HTR-8/SVneo (cell line): ENCODE measurements at places on chromosomes 12 and 14.

- no peak for DNase-seq
These were observed 264.2 kb upstream of the AMIGO2 start for GRCh38 chr12:47343684-47344567.

GRCh38 chr14:36856095-36856878 is 194.6 kb downstream of the PAX9 start:
- DNase-seq: no peak

DNA sequence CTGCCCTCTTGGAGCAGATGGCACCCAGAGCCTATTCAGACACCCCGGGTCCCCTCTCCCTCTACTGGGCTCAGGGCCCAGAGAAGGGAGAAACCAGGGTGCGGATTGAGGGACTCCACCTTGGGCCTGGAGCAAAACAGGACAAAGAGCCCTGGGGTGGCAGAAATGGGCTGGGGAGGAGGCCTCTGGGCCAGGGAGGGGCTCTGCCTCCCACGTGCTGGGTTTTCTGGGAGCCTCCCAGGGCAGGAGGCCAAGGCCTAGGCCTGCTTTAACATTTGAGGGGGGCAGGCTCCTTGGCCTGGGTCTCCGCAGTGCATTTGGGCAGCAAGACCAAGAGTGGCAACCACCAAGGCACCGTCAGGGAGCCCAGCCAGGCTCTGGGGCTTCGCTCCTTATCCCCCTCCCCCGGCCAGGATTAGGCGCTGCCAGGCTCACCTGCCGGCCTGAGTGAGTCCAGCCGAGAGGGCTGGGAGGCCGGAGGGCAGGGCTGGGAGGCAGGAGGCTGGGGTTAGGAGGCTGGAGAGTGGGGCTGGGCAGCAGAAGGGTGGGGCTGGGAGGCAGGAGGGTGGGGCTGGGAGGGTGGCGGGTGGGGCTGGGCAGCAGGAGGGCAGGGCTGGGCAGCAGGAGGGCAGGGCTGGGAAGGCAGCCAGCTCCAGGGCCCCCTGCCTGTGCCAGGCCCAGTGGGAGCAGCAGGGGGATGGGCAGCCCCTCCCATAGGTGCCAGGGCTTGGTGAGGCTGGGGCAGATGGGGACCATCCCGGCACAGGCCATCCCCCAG is 101.8 kb upstream of the EIF5 start:
- DNase-seq: no peak

DNA sequence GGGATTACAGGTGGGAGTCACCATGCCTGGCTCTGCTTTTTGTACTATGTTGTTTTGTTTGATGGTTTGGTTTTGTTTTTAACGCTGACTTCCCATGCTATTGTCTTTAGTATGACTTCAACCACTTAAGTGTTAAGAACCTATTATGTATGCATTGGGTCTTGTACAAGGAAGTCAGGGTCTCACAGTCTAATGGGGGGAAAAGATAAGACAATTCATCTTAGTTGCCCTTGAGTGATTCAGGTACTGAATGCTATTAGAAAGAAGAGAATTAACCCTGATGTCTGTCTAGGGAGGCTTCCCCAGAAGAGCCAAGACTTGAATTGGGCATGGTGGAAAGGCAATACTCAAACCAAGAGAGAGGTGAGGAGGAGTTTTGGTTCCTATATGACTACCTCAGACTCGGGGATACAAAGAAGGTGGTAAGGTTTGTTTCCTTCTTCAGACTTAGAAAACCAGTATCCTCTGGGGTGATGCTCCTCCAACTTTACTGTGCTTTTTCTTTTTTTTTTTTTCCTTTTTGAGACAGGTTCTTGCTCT is 64.6 kb downstream of the SUSD6 start:
- DNase-seq: no peak

DNA sequence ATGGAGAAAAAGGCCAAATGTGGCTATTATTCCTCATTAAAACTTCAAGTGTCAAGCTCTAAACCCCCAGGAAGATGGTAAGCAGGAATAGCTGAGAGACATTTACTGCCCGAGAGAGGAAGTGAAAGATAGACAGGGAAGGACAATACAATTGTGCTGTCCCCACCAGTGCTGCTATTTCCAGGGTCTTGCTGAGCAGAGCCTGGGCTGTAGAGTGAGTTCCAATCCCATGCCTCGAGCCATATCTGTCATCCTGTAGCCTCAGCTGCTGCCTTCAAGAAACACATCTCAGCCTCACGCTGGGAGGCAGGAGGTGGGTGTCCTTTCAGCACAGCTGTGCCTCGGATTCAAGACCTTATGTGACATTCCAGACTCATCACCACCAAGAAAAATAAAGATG is 114.0 kb downstream of the RPAP3 start:
- DNase-seq: no peak

GRCh38 chr14:68822132-68822651 is 29.3 kb upstream of the ZFP36L1 start:
- no peak for DNase-seq

DNA sequence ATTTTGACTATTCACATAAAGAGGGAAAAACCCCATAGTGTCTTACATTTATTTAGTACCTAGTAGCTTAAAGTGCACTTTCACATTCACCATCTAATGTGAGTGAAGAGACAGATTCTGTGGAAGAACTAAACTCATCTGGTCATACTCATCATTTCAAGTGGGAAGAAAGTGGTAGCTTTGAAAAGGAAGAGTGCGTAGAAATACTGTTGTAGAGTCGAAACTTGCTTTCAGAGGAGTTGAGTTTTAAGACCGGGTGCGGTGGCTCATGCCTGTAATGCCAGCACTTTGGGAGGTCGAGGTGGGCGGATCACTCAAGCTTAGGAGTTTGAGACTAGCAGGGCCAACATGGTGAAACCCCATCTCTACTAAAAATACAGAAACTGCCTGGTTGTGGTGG is 222.2 kb downstream of the ERC1 start:
- no peak for DNase-seq

GRCh38 chr14:82872494-82872893 is 1338.8 kb upstream of the SEL1L start:
- no peak for DNase-seq

DNA sequence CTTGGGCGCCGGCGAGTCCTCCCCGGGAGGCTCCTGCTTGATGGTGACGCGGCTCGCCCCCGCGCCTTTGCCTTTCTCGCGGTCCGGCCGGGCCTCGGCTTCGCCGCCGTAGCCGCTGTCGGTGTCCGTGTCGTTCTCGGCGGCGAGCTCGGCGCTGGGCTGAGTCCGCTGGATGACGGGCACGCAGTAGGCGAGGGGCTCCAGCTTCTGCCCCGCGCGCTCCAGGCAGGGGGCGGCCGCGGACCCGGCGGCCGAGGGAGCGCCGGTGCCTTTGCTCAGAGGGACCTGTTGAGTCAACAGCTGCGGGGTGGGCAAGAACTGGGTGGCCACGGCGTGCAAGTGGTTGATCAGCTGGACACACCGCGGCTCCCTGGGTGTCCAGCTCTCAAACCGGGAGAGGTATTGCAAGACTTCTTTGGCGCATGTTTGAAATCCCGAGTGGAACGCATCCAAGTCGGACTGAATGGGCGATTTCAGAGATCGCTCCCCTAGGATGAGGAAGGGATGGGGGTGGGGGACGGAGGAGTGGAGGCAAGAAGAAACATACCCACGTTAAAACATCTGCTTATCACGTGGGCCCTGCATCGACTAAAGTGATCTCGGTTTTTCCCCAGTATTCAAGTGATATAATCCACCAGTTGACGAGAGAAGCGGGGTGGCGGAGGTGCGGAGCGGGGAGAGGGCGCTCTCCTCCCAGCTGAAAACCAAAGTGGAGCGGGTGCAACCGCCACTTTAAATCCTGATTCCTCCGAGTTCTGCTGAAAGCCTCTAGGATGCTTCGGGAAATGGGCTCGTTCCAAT is 2.0 kb downstream of the BHLHE41 start:
- peak; percentile 41 for DNase-seq

- no peak for DNase-seq
These were observed 207.6 kb downstream of the BCL11B start for GRCh38 chr14:99064262-99064954.

GRCh38 chr12:2301531-2302461 is 249.0 kb downstream of the CACNA1C start:
- DNase-seq: no peak

- DNase-seq: no peak
These were observed 141.5 kb downstream of the TTC7B start for GRCh38 chr14:90674716-90675115.

- DNase-seq: no peak
These were observed 4.9 kb downstream of the BMP4 start for GRCh38 chr14:53951627-53952303.

DNA sequence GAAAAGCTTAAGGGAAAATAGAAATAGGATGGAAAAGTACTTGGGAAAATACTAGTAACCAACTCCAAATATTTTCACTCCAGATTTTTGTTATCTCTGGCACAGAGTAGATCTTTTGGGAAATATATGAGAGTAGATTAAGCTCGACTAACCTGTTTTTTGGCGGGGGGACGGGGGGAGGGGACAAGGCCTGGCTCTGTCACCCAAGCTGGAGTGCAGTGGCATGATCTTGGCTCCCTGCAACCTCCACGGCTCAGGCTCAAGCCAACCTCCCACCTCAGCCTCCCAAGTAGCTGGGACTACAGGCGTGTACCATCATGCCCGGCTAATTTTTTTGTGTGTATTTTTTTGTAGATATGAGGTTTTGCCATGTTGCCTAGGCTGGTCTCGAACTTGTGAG is 4.8 kb downstream of the DHRS7 start:
- no peak for DNase-seq

- DNase-seq: no peak
These were observed 160.7 kb downstream of the PHLDA1 start for GRCh38 chr12:75870878-75871277.

- peak; percentile 76 for DNase-seq
These were observed 73.0 kb downstream of the CIT start for GRCh38 chr12:119804011-119804641.

DNA sequence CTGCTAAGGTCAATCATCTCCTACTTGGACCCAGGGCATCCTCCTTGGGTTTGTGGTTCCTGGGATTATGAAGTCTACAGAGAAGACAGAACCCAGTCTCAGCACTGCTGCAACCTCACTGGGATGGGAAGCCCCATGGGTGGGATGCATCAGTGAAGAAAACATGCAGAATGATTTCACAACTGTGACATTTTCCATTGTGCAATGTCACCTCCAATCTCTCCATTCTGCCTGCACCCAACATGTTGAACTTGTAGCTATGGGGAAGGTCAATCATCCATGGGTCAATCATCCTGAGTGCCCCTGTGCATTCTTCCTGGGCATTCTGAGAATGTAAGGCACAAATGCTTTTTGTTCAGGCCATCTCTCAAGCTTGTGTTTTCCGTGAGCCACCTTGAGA is 1004.4 kb upstream of the TMEM132C start:
- DNase-seq: no peak

- DNase-seq: no peak
These were observed 10.8 kb upstream of the SMOC1 start for GRCh38 chr14:69868363-69868963.

- DNase-seq: no peak
These were observed 7.4 kb downstream of the SERPINA12 start for GRCh38 chr14:94501588-94502516.

- DNase-seq: no peak
These were observed 4.1 kb upstream of the DYNC1H1 start for GRCh38 chr14:101960225-101960624.

DNA sequence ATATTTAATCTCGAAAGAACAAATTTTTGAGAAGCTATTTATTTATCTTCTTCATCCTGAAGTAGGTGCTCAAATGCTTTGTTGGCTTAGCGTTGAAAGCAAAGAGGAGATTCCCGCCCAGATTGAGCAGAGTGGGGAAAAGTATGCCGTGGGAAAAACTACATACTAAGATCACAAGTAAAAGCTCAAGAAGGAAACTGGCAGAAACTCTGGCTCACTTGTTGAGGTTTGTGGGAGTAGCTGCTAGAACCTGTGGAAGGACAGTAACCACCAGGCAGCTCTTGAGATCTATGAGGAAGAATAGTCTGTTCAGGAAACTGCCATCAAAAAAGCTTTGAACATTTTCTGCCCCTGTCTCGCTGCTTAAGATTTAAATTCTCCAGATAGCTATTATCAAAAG is 3.9 kb downstream of the MYRFL start:
- no peak for DNase-seq

GRCh38 chr12:3622822-3623690 is 129.9 kb downstream of the CRACR2A start:
- no peak for DNase-seq

GRCh38 chr12:100468126-100468525 is 5.5 kb upstream of the NR1H4 start:
- no peak for DNase-seq

GRCh38 chr12:3160081-3160480 is 82.9 kb downstream of the TSPAN9 start:
- DNase-seq: no peak

GRCh38 chr14:21860172-21860571 is 186.6 kb upstream of the OR4E1 start:
- no peak for DNase-seq

- no peak for DNase-seq
These were observed 111.6 kb downstream of the RBM19 start for GRCh38 chr12:113854385-113855142.

DNA sequence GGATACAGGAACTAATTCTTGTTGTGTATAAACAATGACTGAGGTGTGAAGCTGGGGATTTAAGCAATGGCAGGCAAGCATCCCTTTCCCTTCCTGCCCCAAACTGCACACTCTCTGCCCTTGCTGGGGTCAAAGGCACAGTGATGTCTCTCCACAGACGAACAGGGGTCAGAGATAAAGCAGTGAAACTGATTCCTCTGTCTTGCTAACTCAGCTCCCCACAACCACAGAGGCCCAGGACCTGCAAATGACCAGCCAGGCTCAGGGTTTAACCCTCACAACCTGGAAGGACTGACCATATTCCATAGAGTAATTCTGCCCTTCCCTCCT is 67.2 kb downstream of the CCDC88C start:
- no peak for DNase-seq

DNA sequence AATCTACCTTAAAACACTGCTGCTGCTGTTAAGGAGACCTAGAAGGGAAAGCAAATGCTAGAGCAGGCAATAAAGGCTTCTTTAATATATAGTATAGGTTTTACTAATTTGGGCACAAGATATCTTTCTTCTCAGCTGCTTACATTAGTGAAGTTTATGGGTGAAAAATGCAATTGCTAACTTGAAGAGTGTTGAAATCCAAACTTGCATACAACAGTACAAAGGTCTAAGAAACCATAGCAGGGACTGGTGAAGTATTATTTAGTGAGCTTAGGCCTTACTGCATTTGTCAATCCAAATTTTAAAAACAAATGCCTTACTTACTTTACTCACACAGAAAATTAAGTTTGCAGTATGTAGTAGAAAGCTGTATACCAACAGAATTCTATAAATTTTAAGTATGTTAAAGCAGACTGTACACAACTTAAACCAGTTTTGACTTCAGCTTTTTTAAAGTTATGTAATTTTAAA is 1.4 kb upstream of the AP4S1 start:
- no peak for DNase-seq
